ENCODE measurements at places on chromosomes 1 and 21. TPM values are rescaled to one million over a fixed set of nuclear protein-coding genes. Genes with fewer than 3 reads are reported as not detected.

DNA sequence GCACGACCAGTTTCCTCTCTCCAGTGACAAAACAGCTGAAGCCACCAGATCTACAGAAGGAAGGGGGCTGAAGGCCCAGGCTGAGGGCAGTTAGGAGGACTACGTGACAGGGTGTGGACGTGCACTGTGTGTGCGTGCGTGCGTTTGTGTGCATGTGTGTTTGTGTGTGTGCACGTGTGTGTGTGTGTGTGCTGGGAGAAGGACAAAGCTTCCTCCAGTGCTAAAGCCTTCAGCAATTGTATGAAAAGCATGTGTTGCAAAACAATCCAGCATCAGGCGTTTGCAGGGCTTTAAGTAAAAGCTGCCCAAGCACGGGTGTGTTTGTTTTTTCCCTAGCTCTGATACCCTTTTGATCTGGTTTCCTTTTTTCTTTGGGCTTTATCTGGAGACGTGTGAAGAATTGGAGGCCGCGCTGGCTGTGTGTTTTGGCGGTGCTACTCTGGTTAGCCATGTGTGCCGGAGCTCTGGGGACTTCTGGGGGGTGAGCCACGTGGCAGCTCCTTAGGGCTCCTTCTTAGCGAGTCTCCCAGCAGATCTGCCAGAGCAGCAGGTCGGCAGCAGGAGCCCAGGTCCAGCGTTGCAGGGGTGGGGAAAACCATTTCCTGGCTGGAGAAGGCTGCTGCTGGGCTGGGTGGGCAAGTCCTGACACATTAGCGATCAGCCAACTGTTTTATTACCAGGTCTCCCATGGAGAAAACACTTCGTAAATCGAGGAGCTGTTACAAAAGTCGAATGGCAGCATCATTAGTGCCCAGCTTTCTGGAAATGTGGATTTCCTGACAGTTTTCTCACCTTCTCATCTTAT is 73.4 kb downstream of the UCK2 start:
- H3K36me3 ChIP-seq: no peaks in the 10 kb centered on the region
- no peak for DNase-seq
- H3K27me3 ChIP-seq: no peaks in the 10 kb centered on the region
- no peak overlapping the region for H3K4me3 ChIP-seq

Gene MYOG
- total RNA-seq: 0.25 TPM

Gene FCER1A
- 4.3 TPM for total RNA-seq

Gene HEYL
- 55.5 TPM for total RNA-seq

Gene YTHDF2
- 89.4 TPM for total RNA-seq

Gene APCS
- not detected for total RNA-seq

Gene ERVH48-1
- 0.25 TPM for total RNA-seq

DNA sequence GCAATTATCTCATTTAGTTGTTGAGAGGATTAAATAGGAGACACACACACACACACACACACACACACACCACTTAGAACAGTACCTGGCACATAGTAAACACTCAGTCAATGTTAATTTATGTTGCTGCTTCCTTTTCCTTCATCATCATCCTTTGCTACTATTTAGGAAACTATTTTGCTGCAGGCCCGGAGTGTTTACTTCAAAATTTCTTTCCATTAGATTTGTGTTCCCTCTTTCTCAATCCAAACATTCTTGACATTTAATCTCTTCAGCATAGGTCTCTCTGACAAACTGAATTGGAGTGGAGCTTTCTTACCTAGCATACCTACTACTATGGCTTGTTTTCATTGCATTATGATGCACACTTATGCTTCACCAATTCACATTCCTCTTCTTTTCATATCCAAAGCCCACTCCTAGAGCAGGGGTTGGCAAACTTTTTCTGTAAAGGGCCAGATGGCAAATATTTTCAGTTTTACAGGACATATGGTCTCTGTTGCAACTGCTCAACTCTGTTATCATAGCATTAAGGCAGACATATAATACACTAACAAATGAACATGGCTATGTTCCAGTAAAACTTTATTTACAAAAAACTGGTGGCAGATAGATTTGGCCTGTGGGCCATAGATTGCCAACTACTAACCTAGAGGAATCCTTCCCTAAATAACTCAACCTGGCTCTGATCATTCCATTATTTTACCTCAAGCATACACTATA is 49.5 kb downstream of the SCMH1 start:
- no peaks in the 10 kb centered on the region for H3K27me3 ChIP-seq
- H3K4me1 ChIP-seq: no peaks in the 10 kb centered on the region
- H3K4me3 ChIP-seq: no peak overlapping the region
- H3K36me3 ChIP-seq: no peaks in the 10 kb centered on the region
- DNase-seq: no peak
- H3K27ac ChIP-seq: no peak overlapping the region

Gene MEX3A
- 2.4 TPM for total RNA-seq

GRCh38 chr1:6105218-6105679 is 59.6 kb downstream of the KCNAB2 start:
- DNase-seq: no peak
- no peaks in the 10 kb centered on the region for H3K27me3 ChIP-seq
- H3K36me3 ChIP-seq: no peaks in the 10 kb centered on the region

GRCh38 chr1:219518168-219518906 is 94.6 kb downstream of the ZC3H11B start:
- H3K4me3 ChIP-seq: no peak overlapping the region
- no peaks in the 10 kb centered on the region for H3K4me1 ChIP-seq
- no peaks in the 10 kb centered on the region for H3K27me3 ChIP-seq
- no peaks in the 10 kb centered on the region for H3K36me3 ChIP-seq

Gene NHLH2
- 1.7 TPM for total RNA-seq

DNA sequence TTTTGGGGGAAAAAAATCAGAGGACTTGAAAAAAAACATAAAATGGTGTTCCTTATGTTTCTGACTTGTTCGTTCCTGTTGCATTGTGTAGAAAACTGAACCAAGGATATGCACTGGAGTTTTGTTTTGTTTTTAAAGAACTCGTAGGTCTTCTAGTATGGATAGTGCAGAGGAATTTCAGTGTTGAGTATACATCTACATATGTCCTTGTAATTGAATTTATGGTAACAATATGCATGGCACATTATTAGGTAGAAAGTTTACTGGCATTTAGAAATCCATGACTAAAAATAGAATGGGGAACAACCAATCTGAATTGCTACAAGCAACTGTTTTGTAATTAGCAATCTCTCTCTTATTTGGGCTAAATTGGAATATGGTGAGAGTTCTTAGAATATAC is 188.3 kb upstream of the ZRANB2 start:
- no peaks in the 10 kb centered on the region for H3K27me3 ChIP-seq
- no peaks in the 10 kb centered on the region for H3K36me3 ChIP-seq
- DNase-seq: no peak
- no peak overlapping the region for H3K4me3 ChIP-seq
- no peak overlapping the region for H3K27ac ChIP-seq

DNA sequence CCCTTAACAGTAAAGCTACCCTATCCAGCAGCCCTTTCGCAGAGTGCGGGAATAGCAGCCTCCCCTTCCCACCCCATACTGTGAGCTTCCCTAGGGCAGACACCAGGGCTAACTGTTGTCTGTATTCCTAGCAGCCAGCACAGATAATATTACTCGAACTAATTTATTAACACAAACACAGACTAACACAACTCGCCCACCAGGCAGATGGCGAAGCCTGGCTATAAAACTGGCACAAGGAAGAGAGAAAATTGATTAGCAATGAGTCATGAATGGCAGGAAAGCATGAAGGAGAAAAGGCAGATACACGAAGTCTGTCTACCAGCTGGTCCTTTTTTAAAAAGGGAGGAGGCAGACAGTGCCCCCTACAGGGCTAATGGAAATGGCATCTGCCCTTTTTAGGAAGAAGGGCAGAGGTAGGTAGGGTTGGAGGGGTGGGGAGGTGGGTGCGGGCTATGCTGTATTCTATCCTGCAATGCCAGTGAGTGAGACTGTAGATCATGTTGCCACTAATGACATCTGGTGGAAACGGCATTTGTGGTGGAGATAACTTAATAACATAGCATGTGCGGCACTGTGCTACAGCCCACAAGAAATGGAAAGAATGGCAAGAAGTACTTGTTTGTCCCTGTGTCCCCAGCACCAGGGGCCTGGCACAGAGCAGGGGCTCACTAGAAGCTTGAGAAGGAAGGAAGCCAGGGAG is 30.6 kb upstream of the CTPS1 start:
- no peaks in the 10 kb centered on the region for H3K27me3 ChIP-seq
- H3K4me1 ChIP-seq: peaks cover 6% of the 10 kb centered on the region
- peak; percentile 80 for DNase-seq
- no peak overlapping the region for H3K27ac ChIP-seq
- H3K36me3 ChIP-seq: no peaks in the 10 kb centered on the region

All from testis (tissue), 5 donors.